Stimulated activated CD8-positive, alpha-beta memory T cell treated with anti-CD3 and anti-CD28 coated beads, Interleukin-4, amount 100 ng/mL, for 48 hours (primary cell): ENCODE measurements at places on chromosomes 6 and 20.

DNA sequence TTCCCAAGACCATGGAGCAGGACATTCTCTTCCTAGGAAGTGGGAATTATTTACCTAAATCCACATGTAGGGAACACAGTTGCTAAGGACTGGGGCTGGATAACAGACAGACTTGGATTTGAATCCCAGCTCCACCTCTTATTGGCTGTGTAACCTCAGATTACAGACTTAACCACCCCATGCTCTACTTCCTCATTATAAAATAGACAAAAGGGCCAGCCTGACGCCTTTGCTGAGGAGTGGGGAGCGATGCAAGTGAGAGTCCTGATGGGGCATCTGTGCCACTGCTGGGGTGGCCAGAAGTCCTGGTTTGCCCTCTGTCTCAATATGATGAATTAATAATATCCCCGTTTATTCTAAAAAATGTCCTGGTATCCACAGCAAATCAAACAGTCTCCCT lies 46.8 kb downstream of the SPATA2 start:
- DNase-seq, result no peak

- no peak for DNase-seq
These were observed 78.8 kb downstream of the ADGRG6 start for GRCh38 chr6:142380626-142381025.

DNA sequence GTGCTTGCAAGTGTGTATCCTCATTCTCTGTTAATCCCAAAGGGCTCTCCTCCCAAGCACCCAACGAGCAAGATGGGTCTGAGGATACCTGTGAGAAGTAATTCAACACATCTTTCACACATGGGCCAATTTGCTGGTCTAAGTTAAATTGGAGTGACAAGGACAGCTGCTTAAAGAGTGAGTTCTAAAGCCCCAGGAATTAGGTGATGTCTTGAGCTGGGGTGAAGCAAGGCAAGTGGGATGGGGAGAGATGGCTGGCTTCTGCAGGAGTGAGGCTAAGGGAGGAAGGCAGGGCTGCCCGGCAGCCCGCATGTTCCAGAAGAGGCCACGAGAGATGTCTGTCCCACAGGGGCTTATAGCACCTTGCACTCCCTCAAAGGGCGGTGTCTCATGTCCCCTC lies 288.5 kb downstream of the CDH26 start:
- DNase-seq, result no peak

DNA sequence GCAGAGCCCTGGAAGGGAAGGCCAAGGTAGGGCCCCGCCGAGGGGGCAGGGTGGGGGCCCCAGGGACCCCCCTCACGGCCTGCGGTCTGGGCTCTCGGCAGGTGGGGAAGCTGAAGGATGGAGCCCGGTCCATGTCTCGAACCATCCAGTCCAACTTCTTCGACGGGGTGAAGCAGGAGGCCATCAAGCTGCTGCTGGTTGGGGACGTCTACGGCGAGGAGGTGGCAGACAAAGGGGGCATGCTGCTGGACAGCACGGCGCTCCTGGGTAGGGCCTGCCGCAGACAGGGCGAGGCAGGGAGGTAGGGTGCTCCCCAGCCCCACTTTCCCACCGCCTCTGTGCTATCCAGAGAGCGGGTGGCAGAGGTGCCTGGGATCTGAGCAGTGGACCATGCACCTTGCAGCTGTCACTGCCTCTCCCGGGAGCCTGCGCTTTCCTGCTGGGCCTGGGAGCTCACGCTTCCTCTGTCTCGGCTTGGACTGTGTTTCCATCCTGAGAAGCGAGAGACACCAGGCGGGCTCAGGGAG lies 83.1 kb downstream of the SYNJ2 start:
- no peak for DNase-seq

- no peak for DNase-seq
These were observed 77.2 kb downstream of the OR2B2 start for GRCh38 chr6:27834879-27835549.

DNA sequence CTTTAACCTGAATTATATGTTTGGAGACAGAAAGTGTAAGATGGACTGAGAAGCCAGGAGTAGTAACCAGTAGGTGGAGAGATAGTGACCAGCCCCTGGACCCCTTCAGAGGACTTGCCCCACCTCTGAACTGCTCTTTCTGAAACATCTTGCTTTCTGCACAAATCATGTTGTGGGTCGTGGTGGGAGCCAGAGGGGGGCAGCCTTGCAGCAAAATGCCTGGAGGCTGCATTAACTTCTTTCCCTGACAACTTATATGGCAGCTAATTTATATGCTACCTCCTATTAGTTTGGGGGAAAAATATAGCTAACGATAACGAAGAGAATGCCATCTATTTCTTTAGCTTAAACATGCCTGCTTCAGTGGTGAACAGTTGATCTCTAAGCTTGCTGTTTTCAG lies 859.8 kb downstream of the MAFB start:
- no peak for DNase-seq

GRCh38 chr6:151566557-151566956 lies 72.7 kb downstream of the CCDC170 start:
- no peak for DNase-seq

- DNase-seq, result no peak
These were observed 164.6 kb downstream of the BCKDHB start for GRCh38 chr6:80271074-80271473.

DNA sequence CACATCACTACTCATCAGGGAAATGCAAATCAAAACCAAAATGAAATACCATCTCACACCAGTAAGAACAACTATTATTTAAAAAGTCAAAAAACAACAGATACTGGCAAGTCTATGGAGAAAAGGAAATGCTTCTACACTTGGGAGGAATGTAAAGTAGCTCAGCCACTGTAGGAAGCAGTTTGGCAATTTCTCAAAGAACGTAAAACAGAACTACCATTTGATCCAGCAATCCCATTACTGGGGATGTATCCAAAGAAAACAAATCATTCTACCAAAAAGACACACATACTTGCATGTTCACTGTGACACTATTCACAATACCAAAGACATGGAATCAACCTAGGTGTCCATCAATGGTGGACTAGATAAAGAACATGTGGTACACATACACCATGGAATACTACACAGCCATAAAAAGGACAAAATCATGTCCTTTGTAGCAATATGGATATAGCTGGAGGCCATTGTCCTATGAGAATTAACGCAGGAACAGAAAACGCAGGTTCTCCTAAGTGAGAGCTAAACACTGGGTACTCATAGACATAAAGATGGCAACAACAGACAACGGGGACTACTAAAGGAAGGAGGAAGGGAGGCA lies 260.4 kb downstream of the RNGTT start:
- no peak for DNase-seq

DNA sequence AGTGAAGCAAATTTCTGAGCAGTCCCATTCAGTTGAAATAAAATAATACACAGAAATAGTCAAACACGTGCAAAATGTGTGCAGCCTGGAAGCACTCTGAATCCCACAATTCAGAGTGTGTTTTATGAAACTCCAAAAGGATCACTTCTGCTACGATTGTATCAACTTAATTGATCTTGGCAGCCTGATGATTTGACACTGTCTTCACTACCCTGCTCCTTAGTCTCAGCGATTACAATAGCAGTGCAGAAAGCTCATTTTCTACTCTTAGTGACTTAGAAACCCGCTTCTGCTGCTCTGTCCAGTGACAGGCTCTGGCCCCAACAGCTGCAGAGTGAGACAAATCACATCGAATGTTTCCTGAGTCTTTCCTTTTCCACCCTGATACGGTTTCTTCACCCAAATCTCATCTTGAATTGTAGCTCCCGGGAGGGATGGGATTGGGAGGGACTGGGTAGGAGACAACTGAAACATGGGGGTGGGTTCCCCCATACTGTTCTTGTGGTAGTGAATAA lies 16.2 kb upstream of the EMILIN3 start:
- no peak for DNase-seq
